ENCODE measurements at places on chromosomes 12 and 14.
A peak's percentile ranks its signal among the peaks of the same experiment; 100 is the strongest.

DNA sequence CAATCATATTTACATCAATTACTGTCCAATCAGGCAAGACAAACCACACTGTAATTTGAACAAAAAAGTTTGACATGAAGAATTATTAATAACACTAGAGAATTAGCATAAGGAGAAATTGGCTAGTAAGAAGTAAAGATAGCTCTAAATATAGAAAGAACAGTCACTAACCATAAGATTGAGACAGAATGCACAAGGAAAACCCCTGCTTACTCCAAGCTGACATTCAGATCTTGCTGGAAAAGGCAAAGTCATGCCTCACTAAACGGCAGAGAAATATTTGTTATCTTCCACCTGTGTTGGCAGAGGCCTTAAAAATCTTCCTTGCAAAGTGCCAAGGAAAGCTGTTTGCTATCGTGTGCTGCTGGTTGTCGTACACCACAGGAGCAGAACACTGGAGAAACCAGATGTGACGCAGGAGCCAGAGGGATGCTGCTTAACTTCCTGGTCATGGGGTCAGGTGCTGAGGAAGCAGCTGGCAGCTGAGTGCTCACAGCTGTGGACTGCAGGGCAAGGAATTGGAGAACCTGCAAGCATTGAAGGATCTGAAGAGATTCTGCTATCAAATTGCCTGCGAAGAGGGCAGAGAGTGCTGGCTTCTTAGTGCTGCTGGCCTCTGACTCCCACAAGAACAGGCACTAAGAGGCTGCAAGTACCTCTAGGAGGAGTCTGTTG, 1323.3 kb downstream of the LRFN5 start:
- no peak for DNase-seq

GRCh38 chr12:24996102-24996797, 47.3 kb upstream of the BCAT1 start:
- DNase-seq: no peak

DNA sequence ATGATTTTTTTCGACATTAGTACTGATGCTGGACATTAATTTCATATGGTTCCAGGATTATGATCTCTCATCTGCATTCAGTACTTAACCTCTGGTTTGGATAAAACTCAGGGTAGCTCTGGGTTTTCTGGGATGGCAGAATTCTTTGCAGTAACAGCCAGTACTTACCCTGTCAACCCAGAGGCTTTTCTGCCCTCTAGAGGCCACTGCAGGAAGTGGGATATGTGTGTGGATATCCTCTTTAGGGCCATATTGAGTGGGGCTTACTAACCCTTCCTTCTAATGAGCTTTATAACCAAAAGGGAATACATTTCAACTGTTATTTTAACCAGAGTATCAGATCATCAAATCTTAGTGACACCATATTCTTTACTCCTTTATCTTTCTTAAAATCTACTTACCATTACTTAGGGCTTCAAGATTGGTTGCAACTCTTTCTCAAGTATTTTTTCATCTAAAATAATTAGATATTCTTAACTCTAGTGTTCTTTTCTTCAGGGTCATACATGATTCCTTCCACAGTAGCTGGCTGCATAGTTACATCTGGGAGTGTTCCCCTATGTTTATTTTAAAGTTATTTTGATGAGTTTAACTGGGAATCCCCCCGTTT, 488.0 kb upstream of the STXBP6 start:
- peak; percentile 3 for DNase-seq

- peak; percentile 0 for DNase-seq
Measured at GRCh38 chr14:78519863-78520262, 349.7 kb downstream of the NRXN3 start.

- DNase-seq: no peak
Measured at GRCh38 chr14:36001936-36002335, 174.6 kb downstream of the PTCSC3 start.

- peak; percentile 73 for DNase-seq
Measured at GRCh38 chr12:132285991-132286681, 43.3 kb downstream of the GALNT9 start.

DNA sequence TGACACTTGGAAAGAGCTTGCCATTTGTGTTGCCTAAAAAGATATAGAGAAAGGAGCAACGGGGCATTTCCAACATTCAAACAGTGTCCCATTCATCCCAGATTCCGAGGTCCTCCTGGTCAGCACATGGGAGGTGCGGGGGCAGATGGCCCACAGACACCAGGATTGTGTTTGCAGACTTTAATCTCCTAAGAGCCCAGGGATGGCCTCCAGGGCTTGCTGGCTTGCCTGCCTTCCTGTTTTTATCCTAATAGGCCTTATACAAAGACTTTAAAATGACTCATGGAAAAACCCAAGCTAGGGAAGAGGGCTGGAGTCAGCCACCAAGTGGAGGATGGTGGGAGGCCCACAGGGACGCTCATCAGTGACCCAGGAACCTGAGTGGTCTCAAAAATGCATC, 21.5 kb upstream of the FAM181A start:
- DNase-seq: no peak

GRCh38 chr14:55850825-55851241, 267.4 kb upstream of the PELI2 start:
- DNase-seq: peak; percentile 10

- peak; percentile 80 for DNase-seq
Measured at GRCh38 chr14:52922656-52923055, 28.2 kb downstream of the FERMT2 start.

DNA sequence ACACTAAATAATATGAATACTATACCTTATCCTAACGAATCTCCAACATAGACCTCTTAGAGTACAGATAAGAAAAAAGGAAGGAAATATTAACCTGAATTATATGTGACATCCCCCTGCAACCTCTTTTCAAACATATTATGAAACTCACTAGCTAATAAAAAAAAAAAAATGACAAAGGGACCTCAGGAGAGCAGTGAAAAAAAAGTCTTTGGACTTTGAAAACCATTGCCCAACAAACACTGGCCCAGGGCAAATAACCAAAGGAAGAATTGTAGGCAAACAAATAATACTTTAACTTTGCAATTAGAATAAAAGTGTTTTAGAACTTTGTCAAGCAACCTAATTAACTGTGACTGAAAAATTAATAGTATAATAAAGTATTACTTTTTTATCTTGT, 7.7 kb downstream of the SOX5 start:
- DNase-seq: no peak

- DNase-seq: peak; percentile 14
Measured at GRCh38 chr12:124824195-124824594, 39.5 kb downstream of the SCARB1 start.

GRCh38 chr12:48003226-48004052, 837 bp downstream of the COL2A1 start:
- DNase-seq: peak; percentile 20

- DNase-seq: no peak
Measured at GRCh38 chr14:23380976-23381375, 4.1 kb downstream of the CMTM5 start.

DNA sequence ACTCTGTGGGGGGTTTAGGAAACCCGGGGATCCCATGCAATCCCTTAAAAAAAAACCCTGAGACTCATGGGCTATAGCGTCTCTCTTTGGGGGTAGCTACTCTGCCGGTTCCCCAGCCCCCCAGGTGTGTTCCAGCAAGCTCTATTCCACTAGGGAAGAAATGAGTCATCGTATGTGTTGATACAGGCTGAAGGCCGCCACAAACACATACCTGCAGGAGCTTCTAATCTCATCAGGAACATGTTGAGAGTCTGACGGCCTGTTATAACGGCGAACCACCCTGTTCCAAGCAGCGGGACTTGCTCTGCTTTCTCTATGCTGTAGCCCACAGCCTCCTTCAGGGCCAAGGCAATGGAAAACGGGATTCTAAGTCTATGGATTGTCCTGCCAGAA, 977 bp upstream of the KRT5 start:
- DNase-seq: no peak

GRCh38 chr14:30340495-30340894, 218.5 kb upstream of the G2E3 start:
- no peak for DNase-seq

DNA sequence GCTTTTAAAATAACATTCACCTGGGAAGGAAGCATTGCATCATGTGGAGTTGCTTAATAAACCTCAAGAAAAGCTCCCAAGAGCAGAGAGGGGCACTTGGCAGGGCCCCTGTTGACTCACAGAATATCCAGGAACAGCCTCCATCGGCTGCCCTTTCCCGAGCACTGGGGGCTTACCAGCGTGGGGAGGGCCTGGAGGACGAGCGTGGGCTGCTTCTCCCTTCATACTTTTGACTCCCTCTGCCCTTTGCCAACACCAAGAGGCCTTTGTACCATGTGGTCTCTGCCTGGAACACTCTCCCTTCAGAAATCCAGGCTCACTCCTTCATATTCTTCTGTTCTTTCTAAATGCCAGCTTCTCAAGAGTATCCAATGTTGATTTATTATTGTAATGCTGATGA, 492.1 kb upstream of the TMEM132C start:
- no peak for DNase-seq

- DNase-seq: peak; percentile 96
Measured at GRCh38 chr12:45234139-45234865, 18.4 kb downstream of the ANO6 start.

DNA sequence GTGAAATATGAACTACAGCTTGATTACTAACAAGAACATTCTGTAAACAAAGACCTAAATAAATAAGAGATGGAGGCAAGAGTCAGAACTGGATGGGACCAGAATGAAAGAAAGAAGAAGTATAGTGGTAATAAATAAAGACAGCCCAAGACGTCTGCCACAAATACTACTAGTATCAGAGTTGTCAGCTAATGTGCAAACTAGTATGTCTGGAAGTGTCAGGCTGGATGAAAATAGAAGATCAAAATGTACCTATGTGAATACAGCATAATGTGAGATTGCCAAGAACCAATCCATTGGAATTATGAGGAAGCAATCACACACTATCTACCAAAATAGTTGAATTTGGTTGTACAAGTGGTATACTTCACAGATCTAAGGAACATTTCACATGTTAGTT, 353.0 kb downstream of the BTG1 start:
- no peak for DNase-seq

GRCh38 chr14:90820958-90821357, 4.7 kb upstream of the TTC7B start:
- DNase-seq: peak; percentile 59

DNA sequence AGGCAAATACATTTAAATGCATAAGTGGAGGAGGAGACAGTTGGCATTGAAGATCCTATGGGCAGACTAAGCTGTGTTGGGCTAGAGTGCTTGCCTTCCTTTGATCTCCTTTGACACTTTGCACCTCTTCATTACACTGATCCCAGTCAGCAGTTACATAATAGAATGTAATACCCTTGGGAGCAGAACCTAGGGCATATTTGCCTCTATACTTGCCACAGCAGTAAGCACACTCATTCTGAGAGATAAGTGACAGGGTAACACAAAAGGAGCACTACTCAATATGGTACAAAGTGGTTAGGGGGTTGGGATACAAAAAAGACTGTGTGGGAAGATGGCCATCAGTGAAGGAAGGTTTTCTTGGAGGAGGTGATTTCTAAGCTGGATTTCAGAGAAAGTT, 9.0 kb downstream of the MARS1 start:
- no peak for DNase-seq

GRCh38 chr14:69620981-69621380, 9.6 kb downstream of the SUSD6 start:
- DNase-seq: no peak

DNA sequence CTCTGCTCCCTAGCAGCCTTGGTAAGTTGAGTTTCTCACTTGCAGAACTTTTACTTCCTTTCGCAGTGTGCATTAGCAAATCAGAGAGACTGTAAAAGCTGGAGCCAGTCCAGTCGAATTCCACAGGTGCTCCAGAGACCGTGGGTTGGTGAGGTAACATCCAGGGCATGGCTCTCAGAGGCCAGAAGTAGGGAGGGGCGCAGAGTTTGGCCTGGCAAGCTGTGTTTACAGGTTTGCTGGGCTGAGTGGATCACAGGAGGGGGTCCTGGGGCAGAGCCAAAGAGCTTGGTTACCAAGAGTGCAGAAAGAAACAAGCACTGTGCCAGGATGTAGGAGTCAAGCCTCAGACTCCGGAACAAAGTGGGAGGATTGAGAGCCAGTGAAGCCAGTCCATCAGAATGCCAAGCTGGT, 10.2 kb upstream of the BHLHE41 start:
- DNase-seq: peak; percentile 70

DNA sequence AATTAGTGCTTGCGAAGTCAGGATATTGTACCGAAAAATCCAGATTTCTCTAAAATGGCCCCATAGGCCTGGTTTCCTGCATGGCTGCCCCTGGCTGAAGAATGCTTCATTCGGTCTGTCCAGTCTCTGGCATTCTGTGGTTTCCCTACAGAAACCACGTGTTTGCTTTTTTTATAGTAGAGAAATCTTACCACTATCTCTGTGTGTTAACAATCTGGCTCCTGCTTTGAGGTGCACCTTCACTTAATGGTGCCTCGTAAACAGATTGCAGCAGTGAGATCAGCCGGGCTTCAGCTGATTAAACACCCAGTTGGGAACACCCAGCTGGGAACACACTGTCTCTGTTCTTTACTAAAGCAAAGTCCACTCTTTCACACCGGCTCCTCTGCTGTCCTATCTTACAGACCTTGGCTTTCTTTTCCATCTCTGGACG, 6.7 kb upstream of the DNAAF2 start:
- DNase-seq: peak; percentile 66

DNA sequence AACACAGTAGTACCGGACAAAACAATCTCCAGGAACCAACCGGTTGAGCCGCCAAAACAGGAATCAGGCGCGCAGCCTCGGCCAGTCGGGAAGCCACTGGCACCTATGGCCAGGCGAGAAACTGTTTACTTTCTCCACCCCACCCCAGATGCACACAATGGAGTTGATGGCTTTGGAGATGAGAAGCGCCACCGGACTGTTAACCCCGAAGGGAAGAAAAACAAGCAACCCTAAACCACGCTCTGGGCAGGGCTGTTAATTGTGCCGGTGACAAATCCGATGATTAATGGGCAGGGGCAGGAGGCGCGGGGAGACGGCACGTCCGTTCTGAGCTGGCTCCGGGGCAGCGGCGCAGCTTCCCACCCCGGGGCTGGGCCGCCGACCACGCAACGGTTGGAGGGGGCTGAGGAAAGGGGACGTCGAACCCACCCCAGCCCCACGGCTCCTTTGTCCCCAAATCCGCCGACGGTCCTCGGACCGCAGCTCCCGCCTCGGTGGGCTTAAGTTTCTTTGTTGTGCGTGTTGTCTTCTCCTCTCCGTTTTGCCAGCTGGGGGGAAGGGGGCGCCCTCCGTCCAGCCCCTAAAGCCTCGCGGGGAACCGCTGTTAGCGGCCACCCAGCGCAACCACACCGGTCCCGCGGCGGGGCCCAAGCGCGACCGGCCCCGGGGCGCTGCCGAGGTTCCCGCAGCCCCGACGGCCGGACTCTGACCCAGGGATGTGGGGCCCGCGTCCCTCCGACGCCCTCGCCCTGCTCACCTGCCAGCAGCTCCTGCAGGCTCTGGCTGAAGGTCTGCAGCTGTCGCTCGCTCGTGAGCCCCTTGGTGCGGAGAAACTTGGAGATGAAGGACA, 790 bp downstream of the BTG1 start:
- DNase-seq: peak; percentile 56

- DNase-seq: no peak
Measured at GRCh38 chr12:23640754-23641153, 308.7 kb downstream of the SOX5 start.

GRCh38 chr12:8011331-8011730, 21.2 kb upstream of the FOXJ2 start:
- peak; percentile 48 for DNase-seq

- DNase-seq: no peak
Measured at GRCh38 chr14:65934070-65934435, 521.5 kb downstream of the FUT8 start.

GRCh38 chr12:111245701-111246476, 123.0 kb downstream of the PHETA1 start:
- no peak for DNase-seq
